ENCODE measurements at places on chromosomes 2 and 18. TPM values are rescaled to one million over a fixed set of nuclear protein-coding genes. Genes with fewer than 3 reads are reported as not detected.
A peak's percentile ranks its signal among the peaks of the same experiment; 100 is the strongest.

The HOXD9 gene
- total RNA-seq = not detected

DNA sequence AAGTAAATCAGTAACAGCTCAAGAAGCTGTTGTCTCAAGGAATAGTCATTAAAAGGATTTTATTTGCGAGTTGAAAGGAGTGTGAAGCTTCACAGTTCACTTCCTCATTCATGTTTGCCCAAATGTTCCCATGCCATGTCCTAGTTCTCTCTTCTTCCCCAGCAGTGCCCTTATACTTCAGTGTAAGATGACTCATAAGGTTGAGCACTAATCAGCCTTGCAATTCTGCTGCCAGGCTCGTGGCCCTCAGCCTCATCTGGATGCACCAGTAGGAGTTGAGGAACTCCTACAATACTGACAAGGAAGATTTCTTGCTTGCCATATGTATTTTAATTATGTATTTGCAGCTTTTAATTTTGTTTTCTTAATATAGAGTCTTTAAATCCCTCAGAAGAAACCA is 1980.4 kb downstream of the SUCLG1 start:
- no peak for DNase-seq
- H3K27ac ChIP-seq = no peak overlapping the region
- H3K4me3 ChIP-seq = no peak overlapping the region
- no peaks in the 10 kb centered on the region for H3K36me3 ChIP-seq
- no peaks in the 10 kb centered on the region for H3K27me3 ChIP-seq

DNA sequence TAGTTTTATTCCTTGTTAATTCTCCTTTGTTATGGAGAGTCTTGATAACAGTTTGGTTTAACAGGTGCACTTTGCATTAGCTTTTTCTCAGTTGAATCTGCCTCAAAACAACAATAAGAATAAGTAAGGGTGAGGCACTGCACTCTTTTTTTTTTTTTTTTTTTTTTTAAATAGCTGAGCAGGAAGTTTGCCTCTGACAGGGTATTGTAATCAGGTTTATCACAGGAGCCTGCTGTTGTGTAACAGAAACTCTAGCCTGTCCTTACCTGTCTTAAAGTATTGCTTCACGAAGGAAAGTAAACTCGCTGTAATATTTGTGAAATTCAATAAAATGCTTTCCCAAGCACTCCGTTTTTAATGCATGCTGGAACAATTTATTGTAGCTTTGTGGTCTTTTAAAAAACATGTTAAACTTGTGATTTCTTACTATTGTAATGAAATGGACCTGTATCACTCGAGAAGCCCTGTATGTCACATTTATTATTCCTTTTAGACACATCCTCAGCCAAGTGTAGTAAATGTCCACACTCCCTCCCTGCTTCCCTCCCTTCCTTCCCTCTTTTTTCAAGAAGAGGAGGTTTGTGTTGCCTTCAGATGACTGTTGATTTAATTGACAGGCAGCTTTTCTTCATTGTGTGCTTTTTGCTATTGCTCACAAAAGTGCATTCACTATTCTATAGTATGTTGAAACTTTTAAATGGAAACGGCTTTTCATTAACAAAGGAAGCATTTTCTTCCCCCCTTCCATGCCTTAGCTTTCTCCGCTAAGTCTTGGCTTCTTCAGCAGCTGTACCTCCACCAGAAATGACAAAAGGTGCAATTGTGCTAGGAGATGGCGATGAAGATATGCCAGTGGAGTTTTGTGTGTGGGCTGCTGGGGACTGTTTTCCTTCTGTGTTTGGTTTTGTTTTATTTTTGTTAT is 52.7 kb downstream of the TAF1B start:
- peaks cover 3% of the 10 kb centered on the region for H3K36me3 ChIP-seq
- H3K27me3 ChIP-seq = no peaks in the 10 kb centered on the region
- no peak overlapping the region for H3K4me3 ChIP-seq
- no peak for DNase-seq

DNA sequence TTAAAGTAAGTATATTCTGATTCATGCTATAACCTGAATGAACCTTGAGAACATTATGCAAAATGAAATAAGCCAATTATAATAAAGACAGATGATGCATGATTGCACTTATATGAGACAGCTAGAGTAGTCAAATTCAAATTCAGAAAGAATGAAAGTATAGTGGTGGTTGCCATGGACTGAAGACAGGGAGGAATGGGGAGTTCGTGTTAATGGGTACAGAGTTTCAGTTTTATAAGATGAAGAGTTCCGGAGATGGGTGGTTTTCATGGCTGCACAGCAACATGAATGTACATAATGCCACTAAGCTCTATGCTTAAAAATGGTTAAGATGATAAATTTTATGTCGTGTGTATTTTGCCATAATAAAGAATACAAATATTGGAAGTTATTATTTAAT is 751.2 kb downstream of the TSN start:
- no peak overlapping the region for H3K27ac ChIP-seq
- no peak for DNase-seq
- H3K4me1 ChIP-seq = no peaks in the 10 kb centered on the region
- no peak overlapping the region for H3K4me3 ChIP-seq
- H3K27me3 ChIP-seq = no peaks in the 10 kb centered on the region

The FRZB gene
- not detected for total RNA-seq

DNA sequence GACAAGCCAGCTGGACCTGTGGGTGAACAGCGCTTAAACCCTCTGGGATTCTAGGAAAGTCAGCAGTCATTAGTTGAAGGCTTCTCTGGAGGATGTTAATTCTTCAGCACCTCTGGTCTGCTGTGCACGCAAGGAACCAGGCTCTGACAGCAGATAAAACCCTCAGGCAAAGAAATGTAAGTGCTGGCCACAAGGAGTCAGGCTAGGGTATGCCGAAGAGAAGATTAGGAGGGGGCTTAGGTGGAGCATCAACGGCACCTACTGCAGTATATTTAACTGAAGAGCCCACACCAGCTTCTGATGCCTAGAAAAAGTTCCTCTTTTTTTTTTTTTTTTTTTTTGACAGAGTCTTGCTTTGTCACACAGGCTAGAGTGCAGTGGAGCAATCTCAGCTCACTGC is 304.2 kb upstream of the MC4R start:
- no peak for DNase-seq
- no peak overlapping the region for H3K4me3 ChIP-seq
- no peaks in the 10 kb centered on the region for H3K27me3 ChIP-seq
- no peak overlapping the region for H3K27ac ChIP-seq

DNA sequence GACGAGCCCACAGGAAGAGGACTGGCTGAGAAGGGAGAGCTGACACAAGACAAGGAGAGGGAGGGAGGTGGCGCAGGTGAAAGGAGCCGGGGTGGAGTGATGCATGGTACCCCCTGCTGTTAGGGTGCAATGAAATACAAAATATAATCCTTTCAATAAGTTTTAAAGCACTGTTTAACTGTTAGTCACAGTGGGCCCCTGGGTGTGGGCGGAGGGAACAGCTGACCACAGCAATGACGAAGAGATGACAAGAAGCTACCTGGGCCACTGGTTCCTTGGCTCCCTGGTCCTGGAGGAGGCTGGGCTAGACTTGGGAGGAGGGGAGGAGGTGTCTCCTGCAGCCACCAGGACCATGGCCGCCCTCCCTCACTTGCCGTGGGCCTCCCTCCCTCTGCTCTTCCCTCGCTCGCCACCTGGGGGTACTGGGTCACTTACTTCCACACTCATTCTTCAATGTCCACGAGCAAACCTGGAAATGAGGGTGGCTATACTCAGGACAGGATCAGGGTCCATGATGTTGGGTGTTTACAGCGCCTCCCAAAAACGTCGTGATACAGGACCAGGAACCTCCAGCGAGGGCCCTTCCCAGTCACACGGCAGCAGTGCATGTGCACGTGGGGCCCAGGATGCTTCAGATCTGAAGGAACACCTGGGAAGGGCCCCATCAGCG is 196.1 kb downstream of the ANKRD30B start:
- no peaks in the 10 kb centered on the region for H3K36me3 ChIP-seq
- DNase-seq = no peak
- H3K27me3 ChIP-seq = no peaks in the 10 kb centered on the region
- no peaks in the 10 kb centered on the region for H3K4me1 ChIP-seq
- H3K27ac ChIP-seq = no peak overlapping the region
- no peak overlapping the region for H3K4me3 ChIP-seq

- no peak for DNase-seq
- no peaks in the 10 kb centered on the region for H3K36me3 ChIP-seq
- H3K27ac ChIP-seq = no peak overlapping the region
Measured at GRCh38 chr18:31723990-31724711, 36.5 kb downstream of the SLC25A52 start.

- H3K36me3 ChIP-seq = peaks cover 11% of the 10 kb centered on the region
- no peak for DNase-seq
- H3K4me3 ChIP-seq = no peak overlapping the region
- H3K27ac ChIP-seq = no peak overlapping the region
Measured at GRCh38 chr2:121608967-121609366, 40.3 kb downstream of the CLASP1 start.

- H3K36me3 ChIP-seq = no peaks in the 10 kb centered on the region
- H3K27me3 ChIP-seq = no peaks in the 10 kb centered on the region
- H3K4me1 ChIP-seq = peaks cover 13% of the 10 kb centered on the region
- no peak overlapping the region for H3K27ac ChIP-seq
Measured at GRCh38 chr2:40097691-40098385, 318.8 kb upstream of the THUMPD2 start.

The ARL6IP6 gene
- 30.6 TPM for total RNA-seq

- H3K27me3 ChIP-seq = no peaks in the 10 kb centered on the region
- H3K4me1 ChIP-seq = no peaks in the 10 kb centered on the region
- H3K4me3 ChIP-seq = no peak overlapping the region
- no peaks in the 10 kb centered on the region for H3K36me3 ChIP-seq
- no peak for DNase-seq
- no peak overlapping the region for H3K27ac ChIP-seq
Measured at GRCh38 chr18:65235966-65236624, 514.7 kb upstream of the CDH7 start.

- no peak for DNase-seq
- H3K4me3 ChIP-seq = no peak overlapping the region
- H3K27me3 ChIP-seq = no peaks in the 10 kb centered on the region
- H3K36me3 ChIP-seq = peaks cover 7% of the 10 kb centered on the region
- H3K27ac ChIP-seq = peak overlapping the region; percentile 14
Measured at GRCh38 chr2:102016399-102016955, 24.7 kb downstream of the IL1R2 start.

DNA sequence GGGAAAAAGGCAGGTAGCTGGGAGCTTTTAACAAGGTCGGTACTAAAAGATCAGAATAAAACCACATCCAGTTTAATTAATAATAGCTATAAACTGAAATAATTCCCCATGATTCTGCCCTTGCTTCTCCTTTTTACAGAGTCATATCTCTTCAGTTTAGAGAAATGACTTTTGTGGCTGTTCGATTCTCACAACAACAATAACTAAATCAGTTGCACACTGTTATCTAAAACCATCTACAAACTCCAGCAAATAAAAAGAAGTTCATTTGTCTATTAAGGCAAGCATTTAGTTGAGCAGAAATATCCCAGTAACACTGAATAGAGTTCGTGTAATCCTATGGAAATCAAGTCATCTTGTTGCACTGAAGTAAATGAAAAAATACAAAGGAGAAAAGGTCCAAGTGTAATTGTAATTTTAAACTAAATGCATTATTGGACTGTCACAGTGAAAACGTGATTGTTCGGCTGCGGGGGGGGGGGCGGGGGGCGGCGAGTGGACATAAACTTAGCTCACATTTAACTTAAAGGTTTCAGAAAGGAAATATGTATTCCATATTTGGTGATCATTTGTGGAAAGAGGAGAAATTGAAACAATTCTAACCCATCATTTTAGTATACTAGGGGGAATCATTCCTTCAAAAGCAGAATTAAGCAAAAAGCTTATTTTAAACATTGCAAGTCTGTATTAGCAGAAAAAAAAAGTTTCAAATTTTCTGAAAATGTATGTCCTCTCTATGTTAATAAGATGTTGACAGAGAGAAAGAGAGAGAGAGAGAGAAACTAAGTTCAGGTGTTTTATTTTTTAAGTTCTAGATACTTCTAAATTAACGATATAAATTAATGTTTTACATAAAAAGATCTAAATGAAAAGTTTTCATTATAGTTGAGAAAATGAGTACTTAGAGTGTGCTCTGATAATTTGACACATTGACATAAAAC is 144.5 kb downstream of the MEIS1 start:
- H3K27me3 ChIP-seq = peaks cover 58% of the 10 kb centered on the region
- H3K4me3 ChIP-seq = no peak overlapping the region
- no peak for DNase-seq
- H3K36me3 ChIP-seq = no peaks in the 10 kb centered on the region
- H3K27ac ChIP-seq = no peak overlapping the region
- peaks cover 8% of the 10 kb centered on the region for H3K4me1 ChIP-seq

The AGXT gene
- not detected for total RNA-seq

The SCN3A gene
- total RNA-seq = 0.24 TPM

DNA sequence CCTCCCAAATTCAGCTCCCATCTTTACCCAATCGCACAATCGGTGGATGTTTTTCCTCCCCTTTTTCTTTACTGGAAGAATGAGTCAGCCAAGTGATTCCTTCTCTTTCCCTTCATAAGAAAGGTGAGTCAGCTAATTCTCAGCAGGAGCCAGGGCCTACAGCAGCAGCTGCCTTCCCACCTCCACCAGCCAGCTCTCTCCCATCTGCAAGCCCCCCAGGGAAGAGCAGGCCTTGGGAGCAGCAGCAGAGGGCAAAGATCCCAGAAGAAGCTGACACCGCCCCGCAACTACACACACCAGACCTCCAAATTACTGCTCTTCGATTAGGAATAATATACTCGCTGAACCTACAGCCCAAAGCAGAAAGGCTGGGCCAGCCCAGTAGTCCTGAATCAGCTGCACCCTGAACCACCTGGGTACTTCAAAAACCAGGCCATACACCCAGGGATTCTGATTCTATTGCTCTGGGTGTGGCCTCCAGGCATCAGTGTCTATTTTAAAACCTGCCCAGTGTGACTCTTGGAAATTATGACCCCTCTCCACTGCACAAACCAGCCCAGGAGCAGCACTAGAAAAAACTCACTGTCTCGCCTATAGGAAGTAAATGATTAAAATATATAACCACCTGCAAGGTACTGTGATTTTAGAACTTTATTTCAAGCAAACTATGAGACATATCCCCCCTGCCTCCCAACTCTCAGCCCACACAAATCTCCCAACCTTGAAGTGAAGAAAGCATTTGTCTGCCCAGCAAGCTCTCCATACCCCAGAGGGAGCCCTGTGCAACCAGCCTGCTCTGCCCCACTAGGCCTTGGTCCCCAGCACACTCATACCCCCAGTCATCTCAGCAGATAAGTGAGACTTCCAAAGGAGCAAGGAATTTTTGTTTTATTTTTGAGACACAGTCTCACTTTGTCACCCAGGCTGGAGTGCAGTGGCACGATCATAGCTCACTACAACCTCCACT is 7.3 kb downstream of the SFXN5 start:
- peaks cover 31% of the 10 kb centered on the region for H3K4me1 ChIP-seq
- no peak for DNase-seq
- H3K27me3 ChIP-seq = no peaks in the 10 kb centered on the region
- H3K4me3 ChIP-seq = no peak overlapping the region
- H3K27ac ChIP-seq = peak overlapping the region; percentile 52

GRCh38 chr18:76459687-76460350 is 35.2 kb downstream of the ZNF516 start:
- H3K27ac ChIP-seq = no peak overlapping the region
- H3K4me3 ChIP-seq = no peak overlapping the region
- no peak for DNase-seq
- no peaks in the 10 kb centered on the region for H3K36me3 ChIP-seq
- H3K4me1 ChIP-seq = peaks cover 9% of the 10 kb centered on the region
- H3K27me3 ChIP-seq = no peaks in the 10 kb centered on the region

GRCh38 chr2:191885098-191885497 is 38.2 kb upstream of the CAVIN2 start:
- H3K36me3 ChIP-seq = no peaks in the 10 kb centered on the region
- H3K4me1 ChIP-seq = no peaks in the 10 kb centered on the region
- no peak for DNase-seq
- no peak overlapping the region for H3K4me3 ChIP-seq
- H3K27me3 ChIP-seq = peaks cover 4% of the 10 kb centered on the region
- no peak overlapping the region for H3K27ac ChIP-seq

Data from activated T-cell treated with anti-CD3 and anti-CD28 coated beads, Interleukin-2, amount 50 U/mL, for 72 hours (primary cell).